ENCODE measurements at places on chromosomes 4 and X.

DNA sequence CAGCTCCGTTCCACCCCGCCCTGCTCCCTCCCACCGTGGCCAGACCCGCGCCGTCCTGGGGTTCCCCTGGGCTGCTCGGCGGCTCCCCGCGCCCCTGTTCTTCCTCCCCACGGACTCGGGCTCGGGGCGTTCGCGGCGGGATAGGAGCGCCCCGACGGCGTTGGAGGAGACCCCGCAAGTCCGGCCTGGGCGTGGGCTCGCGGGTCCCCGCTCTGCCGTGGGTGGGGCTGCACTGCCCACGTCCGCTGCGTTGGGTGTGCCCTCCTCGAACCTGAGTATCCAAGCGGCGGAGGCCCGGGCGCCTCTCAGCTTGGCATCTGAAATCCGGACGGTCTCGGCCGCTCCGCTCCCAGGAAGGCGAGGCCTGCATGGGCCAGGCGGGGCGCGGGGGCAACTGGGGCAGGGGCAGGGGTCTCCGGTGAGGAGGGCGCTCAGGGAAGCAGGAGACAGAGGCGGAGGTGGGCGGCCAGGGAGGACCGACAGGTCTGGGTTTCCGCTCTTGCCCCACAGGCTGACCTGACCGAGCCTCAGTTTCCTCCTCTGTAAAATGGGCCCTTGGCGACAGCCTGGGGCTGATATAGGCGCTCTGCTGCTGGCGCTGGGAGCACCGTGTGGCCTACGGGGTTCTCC is 12.0 kb upstream of the NAT8L start:
- no peak for DNase-seq

- DNase-seq, result no peak
Observed at GRCh38 chrX:9087271-9088040, 53.5 kb upstream of the FAM9B start.

DNA sequence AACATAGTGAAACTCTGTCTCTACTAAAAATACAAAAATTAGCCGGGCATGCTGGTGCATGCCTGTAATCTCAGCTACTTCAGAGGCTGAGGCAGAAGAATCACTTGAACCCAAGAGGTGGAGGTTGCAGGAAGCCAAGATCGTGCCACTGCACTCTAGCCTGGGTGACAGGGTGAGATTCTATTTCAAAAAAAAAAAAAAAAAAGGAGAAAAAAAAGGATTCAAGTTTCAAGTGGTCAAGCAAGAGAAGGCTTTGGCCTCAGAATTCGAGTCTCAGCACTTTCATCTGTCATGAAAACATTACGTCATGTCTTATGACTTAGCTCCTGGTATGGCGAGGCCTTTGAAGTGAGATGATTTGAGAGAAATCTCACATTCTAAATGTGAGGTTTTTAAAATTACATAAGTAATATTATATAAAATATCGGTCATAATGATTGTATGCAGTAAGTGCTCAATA is 21.2 kb upstream of the DHRSX start:
- no peak for DNase-seq

GRCh38 chr4:94757192-94758140 is at the start of gene BMPR1B:
Gene BMPR1B, plus strand, starts transcription at chr4:94757955. Its CDS starts 346,470 bp downstream, at chr4:95104425.
- no peak for DNase-seq

- DNase-seq, result no peak
Observed at GRCh38 chrX:111868726-111869638, 7.0 kb upstream of the TRPC5OS start.

- no peak for DNase-seq
Observed at GRCh38 chr4:57114973-57115372, 4.8 kb upstream of the IGFBP7 start.

GRCh38 chrX:136916827-136917226 is 36.3 kb upstream of the RBMX start:
- DNase-seq, result no peak

- DNase-seq, result no peak
Observed at GRCh38 chrX:73851014-73852009, 288.3 kb downstream of the CHIC1 start.

- no peak for DNase-seq
Observed at GRCh38 chr4:62952366-62952765, 1456.9 kb downstream of the TECRL start.
